ENCODE measurements at places on chromosomes 13 and 19. TPM values are rescaled to one million over a fixed set of nuclear protein-coding genes. Genes with fewer than 3 reads are reported as not detected.
A peak's percentile ranks its signal among the peaks of the same experiment; 100 is the strongest.

DNA sequence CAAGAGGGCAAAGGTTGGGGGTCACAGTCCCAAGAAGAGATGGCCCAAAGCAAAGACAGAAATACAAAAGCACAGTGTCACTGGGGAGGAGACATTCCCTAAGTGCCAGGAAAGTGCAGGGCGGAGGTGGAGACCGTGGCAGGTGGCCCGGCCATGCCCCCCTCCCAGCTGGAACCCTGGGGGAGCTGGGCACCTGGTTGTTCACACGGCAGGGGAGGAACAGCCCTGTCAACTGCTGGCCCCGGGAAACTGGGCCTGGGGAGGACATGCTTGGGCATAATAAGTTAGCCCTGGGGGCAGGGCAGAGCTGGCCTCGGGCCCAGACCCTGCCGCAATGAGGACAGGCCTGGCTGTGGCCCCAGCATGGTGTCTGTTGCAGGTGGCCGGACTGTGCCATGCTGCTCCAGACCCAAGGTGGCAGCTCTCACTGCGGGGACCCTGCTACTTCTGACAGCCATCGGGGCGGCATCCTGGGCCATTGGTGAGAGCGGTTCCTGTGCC is 7.4 kb downstream of the HPN start:
- no peaks in the 10 kb centered on the region for H3K36me3 ChIP-seq
- H3K27me3 ChIP-seq = no peaks in the 10 kb centered on the region
- peaks cover 8% of the 10 kb centered on the region for H3K4me1 ChIP-seq
- no peak overlapping the region for H3K4me3 ChIP-seq
- no peak for DNase-seq

DNA sequence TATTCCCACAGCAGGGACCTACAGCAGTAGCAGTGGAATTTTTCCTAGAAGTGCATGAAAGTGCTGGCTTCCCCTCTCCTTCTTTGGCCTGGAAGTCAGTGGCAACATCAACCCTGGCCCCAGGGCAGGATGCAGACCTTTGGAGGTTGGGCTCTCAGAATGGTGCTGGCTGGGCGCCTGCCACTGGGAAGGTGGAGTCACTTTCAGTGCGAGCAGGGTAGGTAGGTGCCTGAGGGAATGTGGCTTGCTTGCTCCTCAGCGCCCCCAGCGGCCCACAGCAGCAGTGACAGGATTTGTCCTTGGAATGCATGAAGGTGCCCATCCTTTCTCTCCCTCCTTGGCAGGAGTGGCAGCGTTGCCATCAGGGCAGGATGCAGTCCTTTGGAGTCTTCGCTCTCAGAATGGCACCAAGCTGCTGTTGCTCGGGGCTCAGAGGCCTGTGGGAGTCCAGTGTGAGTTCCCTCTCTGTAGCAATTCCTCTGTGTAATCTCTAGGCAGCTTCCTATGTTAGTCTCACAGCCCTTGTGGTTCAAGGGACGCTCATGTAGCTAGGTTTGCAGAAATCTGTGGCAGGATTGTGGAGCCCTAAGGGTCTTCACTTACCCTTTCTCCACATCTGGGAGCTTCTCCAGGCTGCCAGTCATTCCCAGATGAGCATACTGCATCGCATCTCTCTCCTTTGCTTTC is 354.4 kb upstream of the DACH1 start:
- H3K27ac ChIP-seq = no peak overlapping the region
- no peak overlapping the region for H3K4me3 ChIP-seq
- no peaks in the 10 kb centered on the region for H3K27me3 ChIP-seq
- no peak for DNase-seq

Gene PRTN3
- not detected for total RNA-seq

Gene CGB8
- not detected for total RNA-seq

DNA sequence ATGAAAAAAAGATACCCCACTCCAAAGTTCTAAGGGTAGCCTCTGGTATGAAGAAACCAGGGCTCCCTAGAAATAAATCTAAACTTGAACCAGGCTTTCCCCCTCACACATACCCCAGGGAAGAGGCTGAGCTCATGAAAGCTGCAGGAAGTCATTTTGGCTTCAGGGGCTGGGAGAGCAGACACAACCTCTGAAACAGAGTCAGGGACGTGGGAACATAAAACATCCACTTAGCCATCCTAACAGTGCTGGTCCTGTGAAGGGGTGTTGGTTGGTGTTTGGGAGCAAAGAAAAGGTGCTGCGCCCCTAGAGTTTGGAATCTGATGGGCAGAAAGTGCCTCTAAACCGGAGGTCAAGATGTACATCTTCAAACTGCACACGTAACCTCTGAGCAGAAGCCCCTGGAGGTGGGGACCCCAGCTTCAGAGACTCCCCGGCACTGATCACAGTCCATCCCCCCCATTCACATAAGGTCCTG is 15.8 kb downstream of the RAB3D start:
- no peaks in the 10 kb centered on the region for H3K36me3 ChIP-seq
- peaks cover 43% of the 10 kb centered on the region for H3K4me1 ChIP-seq
- no peaks in the 10 kb centered on the region for H3K27me3 ChIP-seq
- H3K4me3 ChIP-seq = peak overlapping the region; percentile 21
- H3K27ac ChIP-seq = peak overlapping the region; percentile 61

Gene MEF2B
- total RNA-seq = 4.1 TPM

GRCh38 chr19:38649305-38650171 is 2.1 kb downstream of the ACTN4 start:
- H3K4me3 ChIP-seq = peak overlapping the region; percentile 96
- DNase-seq = no peak
- no peaks in the 10 kb centered on the region for H3K27me3 ChIP-seq
- H3K36me3 ChIP-seq = no peaks in the 10 kb centered on the region
- peaks cover 31% of the 10 kb centered on the region for H3K4me1 ChIP-seq
- no peak overlapping the region for H3K27ac ChIP-seq

- no peaks in the 10 kb centered on the region for H3K27me3 ChIP-seq
- no peak overlapping the region for H3K27ac ChIP-seq
- DNase-seq = peak; percentile 61
- no peaks in the 10 kb centered on the region for H3K36me3 ChIP-seq
Measured at GRCh38 chr13:51764184-51765141, 39.5 kb downstream of the DHRS12 start.

DNA sequence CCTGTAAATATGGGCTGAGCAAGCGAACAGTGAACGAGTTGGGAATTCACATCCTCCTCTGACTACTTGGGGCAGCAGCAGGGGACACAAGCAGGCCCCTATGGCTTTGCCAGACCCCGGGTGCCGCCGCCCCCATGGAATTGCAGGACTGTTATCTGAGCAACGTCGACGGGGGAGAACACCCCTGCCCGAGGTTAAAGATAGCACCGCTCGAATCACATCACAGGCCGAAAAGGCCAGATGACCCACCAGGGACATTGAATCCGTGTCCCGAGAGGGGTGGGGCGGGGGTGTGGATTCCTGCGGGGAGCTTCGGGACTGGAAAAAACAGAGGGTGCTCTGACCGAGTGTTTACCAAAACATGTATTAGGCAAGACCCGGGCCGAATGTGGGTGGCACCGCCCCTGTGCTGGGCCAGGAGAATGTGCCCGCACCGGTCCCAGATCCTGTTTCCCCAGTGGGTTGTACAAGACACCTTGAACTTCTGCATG is 9.1 kb downstream of the FEM1A start:
- DNase-seq = no peak
- H3K36me3 ChIP-seq = no peaks in the 10 kb centered on the region
- H3K4me3 ChIP-seq = no peak overlapping the region
- H3K27me3 ChIP-seq = no peaks in the 10 kb centered on the region
- H3K27ac ChIP-seq = no peak overlapping the region
- peaks cover 6% of the 10 kb centered on the region for H3K4me1 ChIP-seq

DNA sequence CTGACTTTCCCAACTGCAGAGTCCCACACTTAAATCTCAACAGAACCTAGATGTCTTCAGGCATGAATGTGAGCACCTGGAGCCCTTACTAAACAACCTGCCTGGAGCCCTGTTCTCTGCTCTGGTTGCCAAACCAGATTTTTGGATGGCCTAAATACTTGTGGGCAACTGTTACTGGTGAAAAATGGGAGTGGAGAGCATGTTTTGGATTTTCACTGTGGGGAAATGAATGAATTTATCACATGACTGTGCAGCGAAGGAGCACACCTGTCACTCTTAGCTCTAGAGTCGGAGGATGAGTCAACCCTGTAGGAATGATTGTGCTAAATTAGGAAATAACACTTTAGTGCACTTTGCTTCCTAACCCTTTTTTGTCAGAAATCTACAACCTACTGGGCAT is 30.3 kb downstream of the SHISA2 start:
- no peak overlapping the region for H3K4me3 ChIP-seq
- no peaks in the 10 kb centered on the region for H3K4me1 ChIP-seq
- H3K27ac ChIP-seq = no peak overlapping the region
- DNase-seq = no peak

DNA sequence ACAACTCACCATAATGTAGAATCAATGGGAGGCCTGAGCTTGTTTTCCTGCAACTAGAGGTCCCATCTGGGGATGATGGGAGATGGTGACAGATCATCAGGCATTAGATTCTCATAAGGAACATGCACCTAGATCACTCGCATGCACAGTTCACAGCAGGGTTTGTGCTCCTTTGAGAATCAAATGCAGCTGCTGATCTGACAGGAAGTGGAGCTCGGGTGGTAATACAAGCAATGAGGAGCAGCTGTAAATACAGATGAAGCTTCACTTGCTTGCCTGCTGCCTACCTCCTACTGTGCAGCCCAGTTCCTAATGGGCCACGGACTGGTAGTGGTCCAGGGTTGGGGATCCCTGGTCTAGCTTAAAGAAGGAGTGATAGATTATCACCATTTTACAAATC is 33.0 kb downstream of the KPNA3 start:
- H3K27me3 ChIP-seq = no peaks in the 10 kb centered on the region
- no peak overlapping the region for H3K27ac ChIP-seq

DNA sequence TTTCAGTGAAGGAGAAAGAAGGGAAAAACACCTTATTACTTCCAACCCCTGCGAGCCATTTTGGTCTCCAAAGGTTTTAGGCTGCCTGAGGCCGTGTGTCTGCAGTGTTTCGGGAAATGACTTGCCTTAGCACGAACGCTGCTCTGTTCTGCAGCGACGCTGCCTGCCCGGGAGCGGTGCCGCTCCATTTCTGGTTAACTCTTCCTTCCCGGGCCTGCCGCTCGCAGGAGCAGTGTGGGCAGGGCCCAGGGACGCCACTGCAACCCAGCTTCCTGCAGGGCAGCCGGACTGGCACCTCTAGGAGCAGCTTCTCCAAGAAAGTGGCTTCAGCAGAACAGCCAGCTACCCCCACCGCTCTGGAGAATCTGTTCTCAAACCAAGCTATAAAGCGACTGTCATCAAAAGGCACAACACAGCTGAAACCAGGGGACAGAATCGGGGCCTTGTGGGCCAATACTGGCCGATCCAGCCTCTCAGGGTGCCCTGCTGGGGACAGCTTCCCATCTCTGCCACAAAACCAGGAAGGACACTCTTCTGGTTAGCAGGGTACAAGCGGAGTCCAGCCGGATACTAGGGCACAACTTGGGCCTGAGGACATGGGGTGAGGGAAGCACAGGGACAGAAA is 72.2 kb downstream of the KCTD15 start:
- peaks cover 5% of the 10 kb centered on the region for H3K27me3 ChIP-seq
- H3K36me3 ChIP-seq = no peaks in the 10 kb centered on the region
- DNase-seq = no peak
- no peak overlapping the region for H3K4me3 ChIP-seq

DNA sequence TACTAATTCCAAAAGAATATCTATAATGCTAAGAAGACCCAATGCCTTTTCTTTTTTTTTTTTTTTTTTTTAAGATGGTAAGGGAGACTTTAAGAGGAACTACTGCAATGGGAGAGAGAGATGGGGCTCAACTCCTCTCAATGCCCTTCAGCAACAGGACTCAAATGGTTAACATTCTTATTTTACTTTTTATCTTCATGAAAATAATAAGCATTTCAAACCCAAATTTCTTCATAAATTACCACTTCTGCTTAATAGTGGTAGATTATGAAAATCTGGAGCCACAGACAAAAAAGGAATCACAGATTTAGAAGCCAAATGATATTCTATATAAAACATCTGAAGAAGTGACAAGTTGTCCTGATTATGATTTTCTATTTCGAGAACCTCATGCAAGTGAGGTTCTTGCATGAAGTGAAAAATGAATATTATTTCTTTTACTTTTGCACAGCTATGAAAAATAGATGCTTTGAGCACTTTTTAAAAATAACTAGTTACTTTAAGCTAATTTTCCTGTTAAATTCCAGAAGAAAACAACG is 74.2 kb downstream of the SERP2 start:
- no peak overlapping the region for H3K27ac ChIP-seq
- no peaks in the 10 kb centered on the region for H3K36me3 ChIP-seq
- H3K4me3 ChIP-seq = no peak overlapping the region

DNA sequence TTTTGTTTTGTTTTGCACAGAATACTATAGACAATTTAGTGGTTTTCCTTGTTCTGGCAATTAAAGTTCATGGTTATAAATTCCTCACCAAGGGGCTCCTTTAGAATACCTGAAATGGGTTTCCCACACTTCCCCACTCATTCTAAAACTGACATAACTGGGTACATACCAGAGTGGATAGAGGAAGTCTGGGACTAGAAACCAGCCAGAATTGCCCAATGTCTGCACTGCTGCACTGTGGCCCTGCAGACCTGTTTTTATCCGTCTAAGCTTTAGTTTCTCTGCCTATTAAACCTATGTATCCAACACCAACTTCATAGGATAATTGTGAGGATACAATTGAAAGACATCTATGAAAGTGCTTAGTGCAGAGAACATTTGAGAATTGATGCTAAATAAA is 498.6 kb downstream of the KCTD12 start:
- no peak for DNase-seq
- no peak overlapping the region for H3K4me3 ChIP-seq
- H3K27me3 ChIP-seq = no peaks in the 10 kb centered on the region
- no peaks in the 10 kb centered on the region for H3K4me1 ChIP-seq
- H3K36me3 ChIP-seq = no peaks in the 10 kb centered on the region
- H3K27ac ChIP-seq = no peak overlapping the region

GRCh38 chr13:35349673-35350278 is 126.7 kb downstream of the MAB21L1 start:
- no peaks in the 10 kb centered on the region for H3K27me3 ChIP-seq
- H3K4me3 ChIP-seq = no peak overlapping the region
- DNase-seq = no peak
- no peaks in the 10 kb centered on the region for H3K4me1 ChIP-seq
- H3K27ac ChIP-seq = no peak overlapping the region

DNA sequence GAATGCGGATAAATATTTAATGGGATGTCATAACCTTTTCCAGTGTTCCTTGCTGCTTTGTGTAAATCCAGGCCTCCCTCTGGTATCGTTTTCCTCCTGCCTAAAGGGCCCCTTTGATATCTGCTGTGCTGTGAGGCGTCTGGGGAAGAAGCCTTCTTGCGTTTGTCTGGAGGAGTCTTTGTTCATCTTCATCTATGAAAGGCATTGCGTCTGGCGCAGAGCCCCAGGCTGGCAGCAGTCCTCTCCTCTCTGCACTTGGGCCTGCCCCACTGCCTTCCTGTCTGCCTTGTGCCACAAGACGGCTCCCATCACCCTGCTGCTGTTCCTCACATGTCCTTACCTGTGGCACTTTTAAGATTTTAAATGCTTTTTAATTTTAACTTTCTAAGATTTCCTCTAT is 9.8 kb downstream of the PROZ start:
- peaks cover 5% of the 10 kb centered on the region for H3K4me1 ChIP-seq
- no peak overlapping the region for H3K27ac ChIP-seq

Gene PABPC3
- total RNA-seq = 0.10 TPM

Gene ZNF471
- total RNA-seq = 5.9 TPM

Gene SHD
- 0.17 TPM for total RNA-seq

GRCh38 chr13:91546900-91547299 is 148.5 kb downstream of the GPC5 start:
- no peaks in the 10 kb centered on the region for H3K27me3 ChIP-seq
- H3K4me3 ChIP-seq = no peak overlapping the region
- no peak overlapping the region for H3K27ac ChIP-seq
- DNase-seq = no peak

Gene LIG4
- total RNA-seq = 22.3 TPM

Measured in B cell (primary cell).